Activated CD8-positive, alpha-beta T cell treated with anti-CD3 and anti-CD28 coated beads for 36 hours (primary cell): ENCODE measurements at places on chromosomes 5 and 9. TPM values are rescaled to one million over a fixed set of nuclear protein-coding genes. Genes with fewer than 3 reads are reported as not detected.

The SPINK13 gene
- not detected for total RNA-seq

The CMBL gene
- 1.4 TPM for total RNA-seq

The FBP2 gene
- not detected for total RNA-seq

The MAMDC4 gene
- 18.5 TPM for total RNA-seq

The SVEP1 gene
- not detected for total RNA-seq

DNA sequence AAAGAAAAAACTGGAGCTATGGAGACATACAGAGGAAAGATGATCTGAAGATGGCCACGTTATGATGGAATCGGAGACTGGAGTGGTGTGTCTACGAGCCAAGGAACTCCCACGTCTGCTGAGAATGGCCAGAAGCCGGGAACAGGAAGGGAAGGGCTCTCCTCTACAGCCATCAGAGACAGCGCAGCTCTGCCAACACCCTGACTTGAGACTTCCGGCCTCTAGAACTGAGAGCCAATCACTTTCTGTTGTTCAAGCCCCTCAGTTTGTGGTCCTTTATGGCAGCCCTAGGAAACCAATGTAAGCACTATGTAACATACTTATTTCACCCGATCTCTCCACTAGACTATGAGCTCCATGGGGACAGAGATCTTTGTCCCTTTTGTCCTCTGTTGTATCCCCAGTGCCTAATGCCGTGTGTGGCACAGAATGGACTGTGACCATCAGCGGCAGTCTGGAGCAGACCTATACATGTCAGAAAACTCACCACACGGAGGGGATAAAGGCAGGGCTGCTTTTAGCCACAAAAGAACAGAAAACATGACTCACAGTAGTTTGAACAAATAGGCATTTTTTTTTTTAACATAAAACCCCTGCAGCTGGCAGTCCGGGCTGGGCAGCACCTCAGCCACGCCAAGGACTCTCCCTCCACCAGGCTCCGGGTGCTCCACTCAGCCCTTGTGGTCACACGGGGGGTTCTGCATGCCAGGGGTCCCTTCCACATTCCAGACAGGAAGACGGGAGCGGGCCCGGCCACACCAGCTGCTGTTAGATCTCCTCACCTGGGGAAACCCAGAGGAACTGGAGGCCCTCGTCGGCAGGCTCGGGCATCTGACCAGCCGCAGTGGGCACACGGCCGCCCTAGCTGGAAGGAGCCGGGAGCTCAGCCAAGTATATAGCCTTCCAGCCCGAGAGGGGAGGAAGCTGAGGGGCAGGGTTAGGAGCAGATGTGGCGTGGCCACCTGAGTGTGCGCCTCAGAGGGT is 16.1 kb upstream of the MXD3 start:
- peaks cover 10% of the 10 kb centered on the region for H3K36me3 ChIP-seq
- H3K4me3 ChIP-seq: peak overlapping the region; percentile 18
- no peaks in the 10 kb centered on the region for H3K27me3 ChIP-seq
- DNase-seq: peak; percentile 49
- H3K4me1 ChIP-seq: peaks cover 14% of the 10 kb centered on the region

- no peaks in the 10 kb centered on the region for H3K36me3 ChIP-seq
- no peak overlapping the region for H3K4me3 ChIP-seq
- no peaks in the 10 kb centered on the region for H3K27me3 ChIP-seq
- no peak for DNase-seq
- no peaks in the 10 kb centered on the region for H3K4me1 ChIP-seq
Observed at GRCh38 chr5:164470312-164470711, 964.9 kb downstream of the MAT2B start.

DNA sequence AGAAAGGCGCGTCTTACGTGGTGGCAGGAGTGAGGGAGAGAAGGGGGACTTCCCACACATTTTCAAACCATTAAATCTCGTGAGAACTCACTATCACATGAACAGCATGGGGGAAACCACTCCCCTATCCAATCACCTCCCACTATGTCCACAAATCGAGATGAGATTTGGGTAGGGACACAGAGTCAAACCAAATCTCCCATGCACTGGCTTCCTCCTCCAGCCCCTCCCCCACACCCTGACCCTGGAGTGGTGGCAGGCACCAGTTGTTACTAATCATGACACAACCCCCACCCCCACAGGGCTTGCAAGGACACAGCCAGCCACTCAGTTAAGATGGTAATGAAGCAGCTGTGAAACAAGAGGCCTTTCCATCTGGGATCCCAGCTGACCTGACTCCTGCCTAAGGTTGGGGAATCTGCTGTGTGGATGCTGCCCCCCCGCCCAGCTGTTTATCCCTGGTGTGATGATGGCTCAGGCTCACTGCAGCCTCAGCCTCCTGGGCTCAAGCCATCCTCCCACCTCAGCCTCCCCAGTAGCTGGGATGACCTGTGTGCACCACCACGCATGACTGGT is 57.1 kb upstream of the FUBP3 start:
- peaks cover 5% of the 10 kb centered on the region for H3K27me3 ChIP-seq
- no peak overlapping the region for H3K4me3 ChIP-seq
- H3K36me3 ChIP-seq: no peaks in the 10 kb centered on the region
- peak; percentile 51 for DNase-seq

- DNase-seq: no peak
- H3K36me3 ChIP-seq: no peaks in the 10 kb centered on the region
- H3K4me1 ChIP-seq: peaks cover under 1% of the 10 kb centered on the region
- no peak overlapping the region for H3K27ac ChIP-seq
- H3K4me3 ChIP-seq: no peak overlapping the region
Observed at GRCh38 chr9:133731876-133732638, 6.1 kb downstream of the SARDH start.

GRCh38 chr5:82374637-82375036 is 96.5 kb upstream of the RPS23 start:
- H3K36me3 ChIP-seq: no peaks in the 10 kb centered on the region
- H3K27me3 ChIP-seq: no peaks in the 10 kb centered on the region
- peaks cover 4% of the 10 kb centered on the region for H3K4me1 ChIP-seq
- no peak overlapping the region for H3K4me3 ChIP-seq
- H3K27ac ChIP-seq: no peak overlapping the region

- H3K27ac ChIP-seq: no peak overlapping the region
- peaks cover 1% of the 10 kb centered on the region for H3K27me3 ChIP-seq
- H3K36me3 ChIP-seq: peaks cover 1% of the 10 kb centered on the region
- H3K4me1 ChIP-seq: no peaks in the 10 kb centered on the region
- no peak for DNase-seq
Observed at GRCh38 chr9:83238871-83239640, 176.1 kb upstream of the RASEF start.

GRCh38 chr5:92694067-92694466 is 887.0 kb downstream of the NR2F1-AS1 start:
- H3K27ac ChIP-seq: no peak overlapping the region
- no peak for DNase-seq
- H3K36me3 ChIP-seq: no peaks in the 10 kb centered on the region
- H3K4me3 ChIP-seq: no peak overlapping the region
- no peaks in the 10 kb centered on the region for H3K4me1 ChIP-seq
- H3K27me3 ChIP-seq: no peaks in the 10 kb centered on the region

- H3K4me3 ChIP-seq: no peak overlapping the region
- H3K27me3 ChIP-seq: peaks cover 32% of the 10 kb centered on the region
- H3K36me3 ChIP-seq: no peaks in the 10 kb centered on the region
- H3K4me1 ChIP-seq: peaks cover 25% of the 10 kb centered on the region
- DNase-seq: peak; percentile 71
Observed at GRCh38 chr9:73219985-73220626, 68.4 kb downstream of the ANXA1 start.

DNA sequence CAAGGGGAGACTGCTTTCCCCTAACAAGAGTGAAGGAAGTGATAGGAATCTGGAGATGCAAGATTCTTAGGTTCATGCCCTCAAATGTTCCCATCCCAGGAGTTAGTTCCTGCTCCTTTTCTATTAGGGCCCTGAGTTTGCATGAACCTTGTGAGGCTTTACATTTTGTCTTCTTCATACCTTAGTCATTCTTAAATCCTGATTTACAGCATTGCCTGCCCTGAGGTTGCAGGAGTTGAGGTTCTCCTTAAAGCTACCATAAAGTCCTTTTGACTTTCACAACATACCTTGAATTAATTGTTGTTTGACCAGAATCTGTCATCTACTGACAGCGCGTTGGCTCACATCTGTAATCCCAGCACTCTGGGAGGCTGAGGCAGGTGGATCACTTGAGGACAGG is 151.5 kb upstream of the ABCA1 start:
- H3K27ac ChIP-seq: no peak overlapping the region
- DNase-seq: no peak
- no peaks in the 10 kb centered on the region for H3K27me3 ChIP-seq
- no peak overlapping the region for H3K4me3 ChIP-seq

DNA sequence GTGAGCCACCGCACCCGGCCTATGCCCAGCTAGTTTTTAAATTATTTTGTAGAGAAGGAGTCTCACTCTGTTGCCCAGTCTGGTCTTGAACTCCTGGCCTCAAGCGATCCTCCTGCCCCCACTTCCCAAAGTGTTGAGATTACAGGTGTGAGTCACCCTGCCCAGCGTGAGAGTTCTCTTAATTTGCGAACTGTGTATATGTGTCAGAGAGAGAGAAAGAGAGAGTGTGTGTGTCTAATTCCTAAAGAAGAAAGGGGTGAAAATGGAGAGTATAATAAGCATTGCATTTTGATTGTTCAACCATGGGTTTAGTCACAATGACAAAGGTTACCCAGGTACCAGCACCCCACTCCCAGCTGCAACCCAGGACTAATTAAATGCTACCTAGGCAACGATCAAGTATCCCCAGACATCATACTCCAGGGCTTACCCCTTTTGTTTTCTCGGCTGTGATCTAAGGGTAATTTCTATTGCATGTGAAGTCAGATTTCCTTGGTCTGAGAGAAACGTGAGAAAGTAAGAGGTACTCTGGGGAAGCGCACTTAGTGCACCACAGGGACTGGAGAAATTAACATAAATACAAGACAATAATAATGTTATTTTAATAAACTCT is 16.6 kb downstream of the MAP1B start:
- H3K27ac ChIP-seq: no peak overlapping the region
- no peak for DNase-seq
- H3K4me1 ChIP-seq: no peaks in the 10 kb centered on the region
- no peak overlapping the region for H3K4me3 ChIP-seq
- peaks cover 43% of the 10 kb centered on the region for H3K27me3 ChIP-seq

- peaks cover 42% of the 10 kb centered on the region for H3K4me1 ChIP-seq
- peak; percentile 59 for DNase-seq
- peak overlapping the region; percentile 97 for H3K4me3 ChIP-seq
Observed at GRCh38 chr5:80255431-80255810, 427 bp downstream of the SERINC5 start.

DNA sequence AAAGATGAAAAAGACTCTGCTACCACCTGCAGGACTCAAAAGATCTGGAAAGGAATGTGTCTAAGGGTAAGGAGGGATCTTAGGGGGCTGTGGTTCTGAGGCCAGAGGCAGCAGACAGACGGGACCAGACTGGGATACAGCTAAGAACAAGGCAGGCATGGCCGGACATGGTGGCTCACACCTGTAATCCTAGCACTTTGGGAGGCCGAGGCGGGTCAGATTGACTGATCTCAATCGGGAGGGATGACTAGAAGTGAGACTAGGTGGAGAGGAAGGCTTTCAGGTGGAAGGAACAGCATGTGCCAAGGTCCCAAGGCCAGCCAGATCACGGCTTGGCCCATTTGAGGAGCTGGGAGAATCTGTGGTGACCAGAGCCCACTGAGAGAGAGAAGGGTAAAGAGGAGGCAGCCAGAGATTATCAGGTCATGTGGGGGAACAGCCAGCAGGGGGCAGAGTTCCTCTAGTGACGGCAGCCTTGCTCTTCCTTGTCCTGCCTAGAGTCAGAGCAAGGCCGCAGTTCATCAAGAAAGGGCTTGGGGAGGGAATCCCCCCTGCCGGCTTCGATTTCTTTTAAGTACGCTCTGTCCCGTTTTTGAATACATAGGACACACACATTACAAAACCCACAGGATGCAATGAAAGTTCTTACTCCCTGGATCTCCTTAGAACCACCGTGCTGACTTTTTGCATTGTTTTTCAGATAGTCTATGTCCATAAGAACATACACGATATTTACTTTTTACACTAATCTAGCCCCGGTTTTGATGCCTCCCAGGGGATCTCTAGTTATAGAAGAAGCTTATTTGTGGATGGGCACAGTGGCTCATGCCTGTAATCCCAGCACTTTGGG is 2.6 kb upstream of the OLFML2A start:
- peaks cover 51% of the 10 kb centered on the region for H3K27me3 ChIP-seq
- H3K4me1 ChIP-seq: peaks cover 35% of the 10 kb centered on the region
- H3K36me3 ChIP-seq: no peaks in the 10 kb centered on the region
- peak; percentile 93 for DNase-seq

DNA sequence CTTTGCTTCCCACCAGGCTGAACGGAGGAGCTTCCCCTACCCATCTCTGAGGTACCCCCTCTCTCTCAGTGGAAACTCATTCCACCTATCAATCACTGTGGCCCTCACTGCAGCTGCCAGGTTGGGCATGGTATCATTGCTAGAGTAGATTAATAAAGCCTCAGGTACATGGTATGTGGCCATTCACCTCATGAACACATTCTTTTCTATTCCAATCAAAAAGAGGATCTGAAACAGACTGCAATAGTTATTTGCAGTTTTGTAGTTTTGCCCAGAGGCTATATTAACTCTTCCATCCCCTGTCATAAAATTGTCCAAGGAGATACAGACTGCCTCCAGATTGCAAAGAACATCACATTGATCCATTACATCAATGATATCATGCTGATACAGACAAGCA is 85.8 kb upstream of the MVB12B start:
- no peak for DNase-seq
- H3K27me3 ChIP-seq: peaks cover 7% of the 10 kb centered on the region
- H3K36me3 ChIP-seq: no peaks in the 10 kb centered on the region
- no peak overlapping the region for H3K27ac ChIP-seq
- no peaks in the 10 kb centered on the region for H3K4me1 ChIP-seq

GRCh38 chr5:11300736-11301135 is 539.7 kb upstream of the DAP start:
- no peak overlapping the region for H3K4me3 ChIP-seq
- no peaks in the 10 kb centered on the region for H3K36me3 ChIP-seq
- DNase-seq: no peak
- H3K4me1 ChIP-seq: no peaks in the 10 kb centered on the region
- H3K27me3 ChIP-seq: no peaks in the 10 kb centered on the region

GRCh38 chr5:157382996-157383800 is 76.8 kb upstream of the NIPAL4 start:
- no peak overlapping the region for H3K4me3 ChIP-seq
- no peaks in the 10 kb centered on the region for H3K27me3 ChIP-seq
- peaks cover 7% of the 10 kb centered on the region for H3K4me1 ChIP-seq
- H3K36me3 ChIP-seq: peaks cover 59% of the 10 kb centered on the region

DNA sequence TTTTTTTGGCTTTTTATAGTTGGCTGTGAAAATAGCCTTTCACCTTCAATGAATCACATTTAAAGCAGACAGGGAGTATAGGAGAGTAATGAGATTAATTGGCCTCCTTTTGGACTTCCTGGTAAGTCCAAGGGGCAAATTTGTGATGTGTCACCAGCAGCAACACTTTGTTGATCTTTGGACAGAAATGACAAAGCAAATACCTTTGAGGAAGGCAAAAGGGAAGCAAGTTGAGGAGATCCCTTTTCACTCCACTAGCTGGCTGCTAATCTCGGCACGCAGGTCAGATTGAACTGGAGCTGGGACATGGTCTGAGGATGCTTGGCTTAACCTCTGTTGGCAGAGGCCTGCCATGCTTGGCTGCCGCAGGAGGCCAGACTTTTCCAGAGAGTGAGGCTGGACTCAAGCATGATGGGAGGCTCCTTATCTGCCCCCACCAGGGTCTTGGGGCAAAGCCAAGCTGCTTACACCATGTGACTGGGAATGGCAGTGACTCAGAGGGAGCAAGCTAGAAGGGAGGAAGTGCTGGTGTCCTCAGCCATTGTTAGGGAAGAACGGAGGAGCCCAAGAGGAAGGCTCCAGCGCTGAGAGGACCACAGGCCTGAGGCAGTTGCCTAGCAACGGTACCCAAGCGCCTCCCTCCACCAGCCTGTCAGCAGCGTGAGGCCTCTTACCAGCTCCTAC is 174.5 kb upstream of the MAP1B start:
- H3K4me3 ChIP-seq: no peak overlapping the region
- H3K27ac ChIP-seq: no peak overlapping the region
- no peak for DNase-seq
- peaks cover 2% of the 10 kb centered on the region for H3K27me3 ChIP-seq
- H3K36me3 ChIP-seq: no peaks in the 10 kb centered on the region
